Endothelial cell of umbilical vein (primary cell): ENCODE measurements at places on chromosomes 12 and 14.

DNA sequence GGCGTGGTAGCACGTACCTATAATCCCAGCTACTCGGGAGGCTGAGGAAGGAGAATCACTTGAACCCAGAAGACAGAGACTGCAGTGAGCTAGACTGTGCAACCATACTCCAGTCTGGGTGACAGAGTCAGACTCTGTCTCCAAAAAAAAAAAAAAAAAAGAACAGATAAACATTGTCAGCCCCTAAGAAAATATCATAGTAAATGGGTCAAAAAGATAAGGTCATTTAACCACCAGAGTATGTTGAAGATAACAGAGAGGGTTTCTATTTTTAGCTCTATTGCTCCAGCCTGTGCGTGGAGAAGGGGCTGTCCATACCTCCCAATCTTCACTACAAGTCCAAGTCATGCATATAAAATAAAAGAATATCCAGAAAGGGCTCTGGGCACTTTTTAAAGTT, 15.4 kb downstream of the LGMN start:
- DNase-seq: no peak

- no peak for DNase-seq
Measured at GRCh38 chr14:68124979-68125731, 305.6 kb downstream of the RAD51B start.

GRCh38 chr12:125888921-125889320, 823.7 kb downstream of the AACS start:
- no peak for DNase-seq

GRCh38 chr12:7162691-7163114, 26.8 kb upstream of the PEX5 start:
- no peak for DNase-seq

DNA sequence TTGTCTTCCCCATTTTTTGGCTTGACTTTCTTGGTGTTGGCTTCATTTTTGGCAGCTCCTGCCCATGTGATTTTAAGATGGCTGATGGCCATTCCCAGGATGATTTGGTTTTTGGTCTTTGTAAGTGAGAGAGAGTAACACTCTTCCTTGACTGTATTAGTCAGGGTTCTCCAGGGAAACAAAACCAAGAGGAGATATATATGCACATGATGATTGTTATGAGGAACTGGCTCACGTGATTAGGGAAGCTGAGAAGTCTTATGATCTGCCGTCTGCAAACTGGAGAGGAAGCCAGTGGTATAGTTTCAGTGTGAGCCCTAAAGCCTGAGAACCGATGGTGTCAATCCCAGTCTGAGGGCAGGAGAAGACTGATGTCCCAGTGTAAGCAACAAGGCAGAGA, 146.6 kb downstream of the NRXN3 start:
- no peak for DNase-seq

DNA sequence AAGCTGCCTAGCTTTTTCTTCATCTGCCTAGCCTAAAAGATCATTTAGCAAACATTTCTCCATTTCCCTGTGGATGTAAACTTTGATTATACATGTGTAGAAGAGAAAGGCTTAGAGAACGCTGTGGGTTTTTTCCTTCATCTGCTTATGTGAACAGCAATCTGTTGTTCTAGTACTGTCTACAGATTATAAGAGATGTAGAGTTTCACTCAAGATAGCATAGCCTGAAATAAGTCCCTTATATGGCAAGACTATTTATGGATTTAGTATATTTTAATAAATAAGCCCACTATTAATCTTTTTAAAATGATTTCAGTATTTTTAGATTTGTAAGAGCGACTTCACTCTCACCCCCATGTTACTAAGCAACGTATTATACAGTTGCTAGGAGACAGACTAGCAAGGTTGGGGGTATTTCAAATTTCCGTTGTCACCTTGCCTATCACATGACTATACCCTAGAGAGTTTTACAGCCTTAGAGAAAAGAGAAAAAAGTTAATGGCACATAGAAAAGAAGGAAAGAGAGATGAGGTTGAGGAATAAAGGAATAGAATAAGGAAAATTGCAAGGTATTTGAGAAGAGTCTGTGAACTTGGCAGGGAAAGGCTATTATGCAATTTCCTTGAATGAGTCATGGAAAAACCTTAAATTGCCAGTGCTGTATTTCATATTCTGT, 12.2 kb upstream of the TUBA1A start:
- peak; percentile 93 for DNase-seq

DNA sequence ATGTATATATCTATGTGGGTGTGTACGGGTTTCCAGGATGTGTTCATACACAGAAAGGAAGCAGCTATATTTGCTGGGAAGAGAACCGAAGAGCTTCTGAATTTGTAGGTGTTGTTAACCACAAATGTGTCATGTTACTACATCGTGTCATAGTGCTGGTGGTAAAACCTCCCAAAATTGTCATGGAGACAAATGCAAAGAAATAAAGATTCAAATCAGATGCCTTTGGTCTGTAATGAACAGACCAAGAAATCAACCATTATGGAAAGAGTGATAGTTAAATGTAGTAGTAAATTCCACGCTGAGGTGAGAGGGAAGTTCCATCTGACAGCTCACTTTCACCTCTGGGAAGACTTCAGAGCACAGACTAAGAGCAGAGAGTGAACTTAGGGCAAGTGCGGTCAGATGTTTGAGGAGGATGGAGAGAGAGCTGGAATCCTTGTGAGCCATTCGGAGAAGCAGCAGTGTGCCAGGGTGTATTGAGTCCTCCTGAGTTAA, 487.5 kb downstream of the TMEM121 start:
- no peak for DNase-seq

- DNase-seq: no peak
Measured at GRCh38 chr14:43790681-43791080, 716.4 kb downstream of the FSCB start.

- DNase-seq: no peak
Measured at GRCh38 chr12:14779834-14780233, 23.4 kb downstream of the WBP11 start.

DNA sequence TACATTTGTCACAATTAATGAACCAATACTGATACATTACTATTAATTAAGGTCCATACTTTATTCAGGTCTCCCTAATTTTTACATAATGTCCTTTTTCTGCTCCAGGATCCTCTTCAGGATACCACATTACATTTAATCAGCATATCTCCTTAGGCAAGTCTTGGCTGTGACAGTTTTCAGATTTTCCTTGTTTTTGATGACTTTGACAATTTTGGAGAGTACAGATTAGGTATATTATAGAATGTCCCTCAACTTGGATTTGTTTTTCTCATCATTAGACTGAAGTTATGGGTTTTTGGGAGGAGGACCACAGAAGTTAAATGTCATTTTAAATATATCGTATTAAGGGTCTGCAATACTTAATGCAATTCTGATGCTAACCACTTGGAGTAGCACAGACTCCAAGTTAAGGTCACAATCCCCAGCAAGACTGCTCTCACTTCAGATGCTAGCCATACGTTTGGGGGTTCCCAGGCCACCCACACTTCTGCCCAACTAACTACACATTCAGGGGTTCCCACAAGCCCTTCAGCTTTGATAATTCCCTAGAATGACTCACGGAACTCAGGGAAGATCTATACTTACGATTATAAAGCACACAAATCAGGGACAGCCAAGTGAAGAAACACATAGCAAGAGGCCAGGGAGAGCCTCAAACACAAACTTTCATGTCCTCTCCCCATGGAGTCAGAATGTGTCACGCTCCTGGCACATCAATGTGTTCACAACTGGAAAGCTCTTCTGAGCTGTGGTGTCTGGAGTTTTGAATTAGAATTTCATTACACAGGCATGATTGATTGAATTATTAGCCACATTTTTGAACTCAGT, 17.0 kb upstream of the NUBPL start:
- peak; percentile 23 for DNase-seq

GRCh38 chr12:41302979-41303403, 114.9 kb downstream of the PDZRN4 start:
- no peak for DNase-seq

DNA sequence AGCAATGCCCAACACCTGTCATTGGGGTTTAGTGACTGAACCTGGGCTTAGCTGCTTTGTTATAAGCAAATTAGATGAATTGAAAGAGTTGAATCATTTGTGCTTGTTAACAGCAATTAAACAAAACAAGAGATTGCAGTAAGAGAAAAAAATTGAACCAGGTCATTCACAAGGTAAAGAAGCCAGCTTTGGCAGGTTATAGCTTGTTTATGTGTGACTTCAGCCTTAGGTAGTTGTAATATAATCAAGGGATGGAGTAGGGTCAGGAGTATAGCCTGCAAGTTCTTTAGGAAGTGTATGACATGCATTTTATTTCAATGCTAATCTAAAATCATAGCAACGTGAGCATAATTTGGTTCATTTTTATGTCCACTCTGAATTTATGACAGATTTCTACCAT, 63.4 kb upstream of the PLEKHG3 start:
- DNase-seq: no peak

- no peak for DNase-seq
Measured at GRCh38 chr14:68279777-68280233, 460.2 kb downstream of the RAD51B start.

GRCh38 chr14:73630009-73630780, 14.6 kb upstream of the DNAL1 start:
- no peak for DNase-seq

GRCh38 chr12:49615725-49616124, 7.6 kb upstream of the PRPF40B start:
- DNase-seq: no peak

DNA sequence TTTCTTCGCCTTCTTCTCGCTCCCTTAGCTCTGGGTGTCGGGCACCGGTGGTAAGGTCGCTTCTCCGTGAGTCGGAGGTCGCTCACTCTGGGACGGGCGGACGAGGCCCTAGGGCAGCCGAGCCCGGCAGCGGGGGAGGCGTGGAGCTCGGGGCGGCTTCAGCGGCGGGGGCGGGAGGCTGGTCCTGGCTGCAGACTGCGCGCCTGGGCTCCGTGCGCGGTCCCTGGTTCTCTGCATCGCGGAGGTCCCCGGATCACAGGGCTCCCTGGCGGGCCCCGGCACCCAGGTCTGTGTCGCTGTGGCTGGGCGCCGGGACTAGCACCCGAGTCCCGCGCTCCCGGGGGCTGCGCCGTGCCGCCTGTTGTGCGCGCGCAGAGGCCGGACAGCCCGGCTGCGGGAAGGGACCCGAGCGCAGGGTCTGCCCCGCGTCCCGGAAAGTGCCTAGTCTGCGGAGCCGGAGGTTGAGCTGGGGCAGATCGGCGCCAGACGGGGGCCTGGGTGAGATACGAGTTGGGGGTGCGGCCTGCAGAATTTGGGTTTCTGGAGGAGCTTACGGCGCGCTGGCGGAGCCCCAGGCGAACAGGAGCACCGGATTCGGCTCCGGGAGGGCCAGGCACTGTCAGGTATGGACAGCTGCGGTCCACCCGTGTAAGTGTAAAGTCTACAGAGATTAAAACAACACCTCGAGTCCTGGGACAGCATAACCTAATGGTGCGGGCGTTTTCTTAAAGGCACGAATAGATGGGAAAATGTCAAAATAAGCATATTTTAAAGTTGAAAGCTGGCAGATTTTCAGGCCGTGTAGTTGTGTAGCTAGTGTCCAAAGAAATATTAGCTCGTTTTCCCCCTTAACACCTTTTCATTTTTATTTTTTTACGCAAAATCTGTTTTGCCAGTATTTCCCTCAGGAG, 713 bp downstream of the FRMD6 start:
- DNase-seq: peak; percentile 49

- DNase-seq: peak; percentile 6
Measured at GRCh38 chr12:98221243-98221808, 294.1 kb upstream of the TMPO start.

GRCh38 chr12:77821699-77822203, 8.9 kb upstream of the NAV3 start:
- DNase-seq: no peak

DNA sequence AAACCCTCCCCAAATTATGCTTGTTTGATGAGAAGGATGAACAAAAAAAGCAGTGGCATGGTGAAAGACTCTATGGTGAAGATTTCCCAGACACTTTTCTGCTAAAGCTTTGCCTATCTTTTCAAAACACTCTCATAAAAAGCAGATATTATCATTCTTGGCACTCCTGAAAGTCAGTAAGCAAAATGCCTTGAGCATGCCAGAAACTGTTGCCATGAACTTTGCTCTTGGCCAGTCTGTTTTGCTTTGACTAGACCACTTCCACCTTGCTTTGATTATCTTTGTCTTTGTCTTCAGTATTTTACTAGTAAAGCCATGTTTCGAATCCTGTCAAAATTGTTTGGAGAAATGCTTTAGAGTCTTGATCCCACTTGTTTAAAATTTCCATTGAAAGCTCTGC, 110.4 kb downstream of the CNTN1 start:
- DNase-seq: no peak

- peak; percentile 73 for DNase-seq
Measured at GRCh38 chr12:68746572-68747180, 700 bp downstream of the SLC35E3 start.

DNA sequence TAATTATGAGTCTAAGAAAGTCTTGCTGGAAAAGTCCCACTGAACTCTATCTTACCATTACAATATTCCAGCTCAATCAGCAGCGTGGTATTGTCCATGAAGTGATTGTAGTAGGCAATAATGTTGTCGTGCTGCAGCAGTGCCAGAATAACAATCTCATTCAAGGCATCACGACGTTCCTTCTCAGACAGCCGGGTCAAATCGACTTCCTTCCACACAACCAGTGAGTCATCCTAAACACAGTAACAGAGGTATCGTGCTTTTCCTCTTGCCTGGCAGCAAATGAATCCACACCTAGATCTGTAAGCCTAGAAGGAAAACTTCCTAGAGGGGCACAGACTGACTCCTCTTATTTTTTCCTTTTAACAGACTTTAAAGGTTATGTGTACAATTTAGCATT, 2.9 kb downstream of the NEK9 start:
- peak; percentile 90 for DNase-seq

DNA sequence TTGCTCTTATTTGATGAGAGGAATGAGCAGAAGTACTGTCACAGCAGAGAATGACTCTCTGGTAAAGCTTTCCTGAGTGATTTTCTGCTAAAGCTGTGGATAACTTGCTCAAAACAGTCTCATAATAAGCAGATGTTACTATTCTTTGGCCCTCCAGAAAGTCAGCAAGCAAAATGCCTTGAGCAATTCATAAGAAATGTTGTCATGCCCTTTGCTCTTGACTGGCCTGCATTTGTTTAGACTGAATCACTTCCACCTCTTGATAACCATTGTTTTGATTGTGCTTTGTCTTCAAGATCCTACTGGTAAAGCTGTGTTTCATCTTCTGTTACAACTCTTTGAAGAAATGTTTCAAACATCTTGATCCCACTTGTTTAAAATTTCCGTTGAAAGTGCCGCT, 457.9 kb upstream of the FOXG1 start:
- peak; percentile 60 for DNase-seq

- DNase-seq: peak; percentile 89
Measured at GRCh38 chr14:38721822-38722431, 381.1 kb downstream of the SEC23A start.

GRCh38 chr12:125402874-125403789, 337.9 kb downstream of the AACS start:
- peak; percentile 24 for DNase-seq

DNA sequence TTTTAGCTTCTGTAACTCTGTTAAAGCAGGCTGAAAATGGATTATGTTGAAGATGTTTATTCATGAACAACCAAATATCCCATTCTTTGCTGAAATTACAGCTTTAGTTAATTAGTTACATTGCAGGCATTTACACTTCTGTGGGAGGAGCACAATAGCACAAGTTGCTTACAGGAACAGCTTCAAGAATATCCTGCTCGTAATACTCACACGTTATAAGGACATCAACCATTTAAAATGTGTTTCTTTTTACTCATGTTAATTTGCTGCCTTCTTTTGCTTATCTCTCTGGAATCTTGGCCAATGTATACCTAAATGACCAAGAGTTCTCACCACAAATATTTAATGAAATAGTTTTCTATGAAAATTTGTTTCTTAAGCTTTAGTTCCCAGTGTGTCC, 305.2 kb upstream of the SYT1 start:
- no peak for DNase-seq
